ENCODE measurements at places on chromosomes 16 and 17. TPM values are rescaled to one million over a fixed set of nuclear protein-coding genes. Genes with fewer than 3 reads are reported as not detected.

The TERB1 gene
- total RNA-seq = 0.36 TPM

The KRTAP17-1 gene
- not detected for total RNA-seq

GRCh38 chr17:7084088-7084487, 4.0 kb upstream of the CLEC10A start:
- no peak for DNase-seq

- DNase-seq = no peak
These were observed 6.4 kb downstream of the DPEP1 start for GRCh38 chr16:89619840-89620239.

- DNase-seq = no peak
These were observed 53.4 kb downstream of the BRIP1 start for GRCh38 chr17:61809816-61810392.

DNA sequence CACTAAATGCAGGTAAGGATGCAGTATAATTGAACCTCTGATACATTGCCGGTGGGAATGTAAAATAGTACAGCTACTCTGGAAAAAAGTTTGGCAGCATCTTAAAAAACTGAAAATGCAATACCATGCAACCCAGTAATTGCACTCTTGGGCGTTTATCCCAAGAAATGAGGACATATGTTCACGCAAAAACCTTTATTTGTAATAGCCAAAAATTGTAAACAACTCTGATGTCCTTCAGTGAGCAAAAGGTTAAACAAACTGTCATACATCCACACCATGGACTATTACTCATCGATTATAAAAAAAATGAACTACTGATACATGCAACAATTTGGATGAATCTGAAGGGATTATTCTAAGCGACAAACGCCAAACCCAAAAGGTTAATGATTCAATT, 16.9 kb downstream of the SYNRG start:
- DNase-seq = no peak

DNA sequence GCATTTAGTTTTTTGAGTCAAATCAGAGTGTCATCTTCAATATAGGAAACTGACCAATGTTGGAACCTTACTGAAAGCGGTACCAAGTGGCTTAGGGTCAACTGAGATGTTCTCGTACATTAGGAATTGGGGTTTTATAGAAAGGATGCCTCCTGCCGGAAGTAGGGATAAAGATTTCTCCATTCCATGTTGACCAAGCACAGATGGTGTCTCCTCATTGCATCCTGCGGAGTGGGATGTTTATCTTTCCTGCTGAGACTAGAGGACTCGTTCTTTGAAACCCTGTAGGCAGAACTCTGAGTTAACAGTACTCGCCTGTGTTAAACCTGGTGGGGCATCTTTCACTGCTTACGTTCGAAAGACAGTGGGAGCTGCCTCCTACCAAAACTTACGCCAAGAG, 1.4 kb downstream of the SHISA6 start:
- DNase-seq = peak; percentile 65
